ENCODE measurements at places on chromosomes 4 and X.

DNA sequence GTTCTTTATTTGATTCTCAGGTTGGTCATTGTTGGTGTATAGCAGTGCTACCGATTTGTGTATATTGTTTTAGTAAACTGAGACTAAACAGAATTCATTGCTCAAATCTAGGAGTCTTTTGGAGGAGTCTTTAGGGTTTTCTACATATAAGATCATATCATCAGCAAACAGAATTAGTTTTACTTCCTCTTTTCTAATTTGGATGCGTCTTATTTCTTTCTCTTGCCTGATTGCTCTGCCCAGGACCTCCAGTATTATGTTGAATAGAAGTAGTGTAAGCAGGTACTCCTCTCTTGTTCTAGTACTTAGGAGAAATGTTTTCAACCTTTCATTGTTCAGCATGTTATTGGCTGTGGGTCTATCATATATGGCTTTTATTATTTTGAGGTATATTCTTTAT lies 92.6 kb downstream of the IQCM start:
- peak; percentile 3 for DNase-seq

DNA sequence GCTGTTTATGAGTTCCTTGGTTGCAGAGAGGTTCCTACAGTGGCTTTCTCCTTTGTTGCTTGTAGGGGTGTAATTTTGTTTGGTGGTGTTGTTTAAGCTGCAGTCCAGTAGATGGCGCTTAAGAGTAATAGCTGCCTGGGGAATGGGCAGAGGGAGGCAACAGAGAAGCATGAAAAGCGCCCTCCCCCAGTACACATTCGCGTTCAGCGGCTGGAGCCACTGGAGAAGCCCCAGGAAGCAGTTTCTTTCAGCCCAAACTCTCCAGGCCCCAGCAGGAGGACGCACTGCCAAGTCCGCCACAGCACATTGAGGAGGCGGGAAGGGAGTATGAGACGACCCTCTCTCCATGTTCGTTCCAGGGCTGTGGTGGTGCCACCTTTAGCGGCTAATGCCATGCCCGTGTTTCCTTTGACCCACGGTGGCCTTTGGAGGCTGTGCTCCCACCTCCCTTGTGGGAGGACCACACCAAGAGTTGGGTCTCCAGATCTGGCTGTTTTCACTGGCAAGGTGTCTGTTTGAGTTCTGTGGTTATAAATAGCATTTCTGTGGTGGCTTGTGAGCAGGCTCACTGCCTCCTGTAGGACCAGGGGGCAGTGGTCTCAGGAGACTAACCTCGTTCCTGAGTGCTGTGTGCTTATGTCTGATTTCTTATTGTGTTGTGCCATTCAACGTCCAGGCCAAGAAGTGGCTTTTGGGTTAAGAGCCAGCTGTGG lies 252.3 kb downstream of the ARHGAP10 start:
- DNase-seq: peak; percentile 81

DNA sequence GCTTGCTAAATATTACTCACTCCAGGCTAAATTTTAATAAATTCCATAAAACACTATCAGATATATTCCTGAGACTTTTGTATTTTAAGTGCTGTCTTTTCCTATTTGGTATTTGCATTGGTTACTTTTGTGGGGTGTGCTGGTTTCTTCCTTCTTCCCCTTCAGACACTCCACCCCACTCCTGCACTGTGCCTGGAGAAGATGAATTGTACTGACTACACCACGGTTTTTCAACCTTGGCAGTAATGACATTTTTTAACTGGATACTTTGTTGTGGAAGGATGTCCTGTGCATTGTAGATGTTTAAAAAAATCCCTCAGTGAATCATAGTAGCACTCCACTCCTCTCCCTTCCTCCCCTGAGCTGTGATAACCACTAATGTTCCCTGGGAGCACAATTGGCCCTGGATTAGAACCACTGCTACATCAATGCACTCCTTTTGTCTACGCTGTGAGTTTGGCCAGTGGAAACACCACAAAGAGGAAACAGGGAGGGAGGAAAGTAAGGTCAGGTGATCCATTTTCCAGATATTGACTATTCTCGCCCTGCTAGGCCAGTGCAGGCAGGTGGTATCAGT lies 36.3 kb downstream of the SNCA start:
- DNase-seq: no peak

DNA sequence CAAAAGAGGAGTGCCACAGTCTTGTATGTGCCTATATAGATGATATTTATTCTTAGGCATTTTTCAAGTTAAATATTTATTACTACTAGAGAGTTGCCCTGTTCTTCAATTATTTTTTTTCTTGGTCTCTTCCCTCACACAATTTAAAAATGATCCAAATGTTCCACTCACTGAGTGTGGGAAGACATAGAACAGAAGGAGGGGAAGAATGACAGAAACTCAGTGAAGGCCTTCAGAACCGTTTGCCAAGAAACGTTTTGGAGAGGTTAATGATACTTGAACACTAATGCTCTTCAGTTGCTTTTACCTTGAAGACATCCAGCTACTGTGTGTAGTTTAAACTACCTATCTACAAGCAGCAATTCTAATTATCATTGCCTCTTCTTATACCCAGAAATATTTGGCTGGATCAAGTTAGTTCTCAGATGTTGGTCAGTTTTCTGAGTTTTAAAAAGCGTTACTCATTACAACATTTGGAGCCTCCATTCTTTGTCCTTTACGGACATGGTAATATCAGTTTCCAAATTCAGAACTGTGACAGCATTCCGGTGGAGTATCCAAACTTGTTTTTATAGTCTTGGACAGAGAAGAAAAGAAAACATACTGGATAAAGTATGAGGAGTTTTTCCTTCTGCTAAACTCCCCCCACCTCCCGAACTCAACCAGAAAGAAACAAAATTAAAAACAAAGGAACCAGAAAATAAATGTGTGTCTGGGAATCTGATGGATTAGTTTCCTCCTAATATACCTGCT lies 389.7 kb downstream of the SPRY1 start:
- DNase-seq: no peak

GRCh38 chr4:141497627-141498026 lies 138.8 kb upstream of the IL15 start:
- no peak for DNase-seq

DNA sequence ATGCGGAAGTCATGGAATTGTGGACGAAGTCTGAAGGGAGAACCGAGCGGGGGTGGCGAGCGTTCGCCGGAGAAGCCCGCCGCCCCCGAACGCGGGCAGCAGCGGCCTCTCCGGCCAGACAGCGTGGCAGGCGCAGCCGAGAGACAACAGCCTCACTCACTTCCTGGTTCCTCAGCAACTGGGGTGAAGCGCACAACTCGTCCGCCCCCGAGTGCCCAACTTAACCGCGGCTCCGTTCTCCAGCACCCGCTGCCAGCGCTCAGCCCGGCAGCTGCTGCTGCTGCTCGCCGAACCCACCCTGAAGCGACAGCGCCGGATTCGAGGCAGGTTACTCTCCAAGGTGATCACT lies 68.0 kb downstream of the NOCT start:
- DNase-seq: peak; percentile 73

DNA sequence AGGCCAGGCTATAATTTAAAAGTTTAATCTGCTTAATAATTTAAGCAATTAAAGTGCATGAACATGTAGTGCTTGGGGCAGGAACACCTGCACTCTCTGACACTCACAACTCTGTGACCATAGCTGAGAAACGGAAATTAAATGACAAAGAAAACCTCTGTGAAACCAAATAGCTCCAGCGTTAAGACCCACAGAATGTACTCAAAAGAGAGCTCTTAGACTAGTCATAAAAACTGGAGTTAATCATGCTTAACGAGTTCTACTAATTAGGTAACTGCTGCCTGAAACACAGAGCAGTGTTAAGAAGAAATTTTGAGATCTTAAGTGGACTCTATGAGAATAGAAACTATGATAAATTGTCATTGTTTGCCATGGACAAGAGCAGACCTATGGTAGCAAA lies 174.4 kb upstream of the SPIN4 start:
- DNase-seq: no peak

- no peak for DNase-seq
Observed at GRCh38 chr4:148053298-148054003, 321.6 kb downstream of the ARHGAP10 start.

DNA sequence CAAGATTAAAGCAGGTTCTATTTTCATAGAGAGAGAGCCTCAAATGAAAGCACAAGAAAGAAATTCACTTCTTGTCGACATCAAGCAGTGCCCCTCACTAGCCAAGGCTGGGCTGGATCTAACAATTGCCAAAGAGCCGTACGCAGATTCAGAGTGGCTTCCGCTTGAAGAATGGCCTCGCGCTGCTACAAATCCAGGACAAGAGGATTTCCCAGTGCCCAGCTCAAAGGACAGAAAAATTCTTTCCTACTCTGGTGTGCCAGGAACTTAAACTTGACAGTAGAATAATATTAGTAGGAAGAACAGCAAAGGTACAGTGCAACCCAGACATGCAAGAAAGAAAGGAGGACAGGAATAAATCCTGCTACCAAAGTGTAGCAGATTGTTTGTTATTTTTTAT lies 56.5 kb upstream of the PPARGC1A start:
- DNase-seq: no peak

DNA sequence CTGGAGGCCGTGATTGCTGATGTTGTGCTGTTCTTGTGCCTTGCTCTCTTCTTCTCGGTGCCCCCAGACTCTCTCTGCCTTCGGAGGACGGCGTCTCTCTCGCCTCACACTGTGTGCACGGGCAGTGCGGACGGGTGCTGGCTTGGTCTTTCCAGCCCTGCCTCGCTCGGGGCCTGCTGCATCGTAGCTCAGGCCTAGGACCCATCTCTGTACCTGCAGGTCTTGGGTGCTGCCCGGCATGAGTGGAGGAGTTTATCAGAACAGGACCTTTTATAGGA lies 18.2 kb downstream of the RGS12 start:
- DNase-seq: no peak

- DNase-seq: peak; percentile 57
Observed at GRCh38 chrX:68147848-68148247, 285.4 kb downstream of the OPHN1 start.

GRCh38 chrX:56733459-56734046 lies 4.5 kb downstream of the NBDY start:
- DNase-seq: peak; percentile 68

GRCh38 chrX:19560611-19561010 lies 45.3 kb upstream of the MAP3K15 start:
- DNase-seq: no peak

DNA sequence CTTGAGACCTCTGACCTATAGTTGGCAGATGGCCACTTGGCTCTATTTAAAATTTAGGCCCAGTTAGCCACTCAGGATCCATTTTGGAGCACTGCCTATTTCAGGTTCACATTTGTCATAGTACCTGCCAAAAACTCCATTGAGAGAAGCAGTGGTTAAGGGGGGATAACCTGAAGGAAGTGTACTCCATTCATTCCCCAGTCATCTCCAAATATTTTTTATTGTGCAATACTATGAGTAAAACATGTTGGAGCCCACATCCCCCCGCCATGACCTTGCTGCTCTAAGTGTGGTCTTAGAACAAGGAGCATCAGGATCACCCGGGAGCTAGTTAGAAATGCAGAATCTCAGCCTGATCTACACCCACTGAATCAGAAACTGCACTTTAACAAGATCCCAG lies 21.1 kb downstream of the PLP1 start:
- no peak for DNase-seq

DNA sequence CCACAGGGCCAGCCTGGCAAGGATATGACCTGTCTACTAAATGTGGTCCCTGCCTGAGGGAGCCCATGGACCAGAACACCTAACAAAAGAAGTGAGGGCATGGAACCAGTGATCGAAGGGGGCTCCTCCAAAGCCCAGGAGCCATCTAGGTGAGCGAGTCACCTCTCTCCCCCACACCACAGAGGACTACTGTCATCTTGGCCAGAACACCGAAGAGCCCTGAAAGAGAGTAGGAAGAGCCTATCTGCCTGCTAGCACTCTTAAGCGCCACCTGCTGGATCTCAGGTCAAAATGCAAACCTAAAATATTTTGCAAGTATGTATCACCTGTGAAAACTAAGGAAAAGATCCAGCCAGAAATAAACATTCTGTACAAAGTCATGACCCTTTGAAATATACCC lies 137.9 kb upstream of the ZXDB start:
- DNase-seq: peak; percentile 45

GRCh38 chr4:148229028-148229427 lies 213.2 kb downstream of the NR3C2 start:
- DNase-seq: no peak

DNA sequence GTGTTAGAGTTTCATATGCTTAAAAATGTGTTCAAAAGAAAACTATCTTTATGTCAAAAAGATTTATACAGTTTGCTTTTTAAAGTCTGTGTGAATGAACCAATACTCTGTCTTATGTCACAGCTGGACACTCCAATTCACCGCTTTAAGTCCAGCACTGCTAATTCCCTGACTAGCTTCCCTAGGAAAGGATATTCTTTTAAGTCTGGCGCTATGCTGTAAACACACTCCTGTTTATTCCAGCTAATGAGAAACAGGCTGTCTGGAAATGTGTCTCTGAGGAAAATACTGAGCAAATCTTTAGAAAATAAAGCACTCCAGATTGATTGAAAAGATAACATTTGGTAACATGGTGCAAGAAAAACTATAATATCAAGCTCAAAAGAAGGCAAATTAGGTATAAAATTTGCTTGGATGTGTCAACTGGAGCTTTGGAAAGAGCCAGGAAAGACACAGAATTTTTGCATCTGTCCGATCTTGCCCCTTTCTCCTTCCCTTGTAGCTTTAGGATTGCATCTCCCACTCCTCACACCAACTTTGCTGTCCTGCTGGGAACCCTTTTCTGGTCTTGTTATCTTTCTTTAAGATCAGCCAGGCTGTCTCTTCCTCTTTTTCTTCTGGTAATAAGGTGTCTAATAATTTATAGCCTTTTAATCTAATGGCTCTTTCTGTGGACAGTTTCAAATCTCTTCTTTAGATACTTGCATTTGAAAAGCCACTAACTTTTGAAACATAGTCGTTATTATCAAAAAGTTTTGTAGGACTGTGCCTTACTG lies 40.9 kb upstream of the VEGFC start:
- no peak for DNase-seq

- DNase-seq: peak; percentile 54
Observed at GRCh38 chrX:16869393-16870094, 618 bp downstream of the RBBP7 start.

- peak; percentile 69 for DNase-seq
Observed at GRCh38 chr4:113355550-113356371, 306.3 kb downstream of the ANK2 start.

GRCh38 chrX:85828771-85829170 lies 218.6 kb downstream of the CHM start:
- no peak for DNase-seq

GRCh38 chr4:113553082-113553481 lies 208.5 kb downstream of the CAMK2D start:
- no peak for DNase-seq

GRCh38 chrX:119145241-119145653 lies 17.6 kb upstream of the KIAA1210 start:
- peak; percentile 32 for DNase-seq

DNA sequence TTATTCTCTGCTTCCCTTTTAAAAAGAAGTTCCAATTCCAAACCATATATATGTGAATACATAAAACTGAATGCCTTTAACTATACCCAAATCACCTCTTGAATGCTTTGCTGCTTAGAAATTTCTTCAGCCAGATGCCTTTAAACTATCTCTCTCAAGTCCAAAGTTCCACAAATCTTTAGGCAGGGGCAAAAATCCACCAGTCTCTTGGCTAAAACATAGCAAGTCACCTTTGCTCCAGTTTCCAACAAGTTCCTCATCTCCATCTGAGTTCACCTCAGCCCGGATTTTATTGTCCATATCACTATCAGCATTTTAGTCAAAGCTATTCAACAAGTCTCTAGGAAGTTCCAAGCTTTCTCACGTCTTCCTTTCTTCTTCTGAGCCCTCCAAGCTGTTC lies 49.8 kb downstream of the SULT1B1 start:
- no peak for DNase-seq

Data from KBM-7 (cell line).